Naive thymus-derived CD8-positive, alpha-beta T cell (primary cell): ENCODE measurements at places on chromosomes 16 and 17.

DNA sequence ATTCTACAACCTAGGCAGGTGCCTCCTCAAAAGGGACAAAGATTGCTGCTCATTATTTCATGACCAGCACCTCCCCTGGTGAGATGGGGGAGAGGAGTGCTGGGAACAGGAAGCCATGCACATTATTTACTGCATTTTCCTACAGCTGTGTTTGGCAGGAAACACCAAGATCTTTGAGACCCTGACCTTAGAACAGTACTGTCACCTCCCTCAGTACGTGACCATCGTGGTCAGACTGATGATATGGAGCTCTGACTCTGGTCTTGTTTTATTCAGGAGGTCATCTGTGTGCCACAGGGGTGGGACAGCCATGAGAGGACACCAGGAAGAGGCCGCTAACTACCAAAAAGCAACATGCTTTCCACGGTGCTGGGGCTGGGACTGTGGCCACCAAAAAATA is 37.4 kb downstream of the USP22 start:
- no peaks in the 10 kb centered on the region for H3K27me3 ChIP-seq
- no peaks in the 10 kb centered on the region for H3K36me3 ChIP-seq
- no peak overlapping the region for H3K4me3 ChIP-seq
- H3K27ac ChIP-seq, result no peak overlapping the region
- no peak for DNase-seq

DNA sequence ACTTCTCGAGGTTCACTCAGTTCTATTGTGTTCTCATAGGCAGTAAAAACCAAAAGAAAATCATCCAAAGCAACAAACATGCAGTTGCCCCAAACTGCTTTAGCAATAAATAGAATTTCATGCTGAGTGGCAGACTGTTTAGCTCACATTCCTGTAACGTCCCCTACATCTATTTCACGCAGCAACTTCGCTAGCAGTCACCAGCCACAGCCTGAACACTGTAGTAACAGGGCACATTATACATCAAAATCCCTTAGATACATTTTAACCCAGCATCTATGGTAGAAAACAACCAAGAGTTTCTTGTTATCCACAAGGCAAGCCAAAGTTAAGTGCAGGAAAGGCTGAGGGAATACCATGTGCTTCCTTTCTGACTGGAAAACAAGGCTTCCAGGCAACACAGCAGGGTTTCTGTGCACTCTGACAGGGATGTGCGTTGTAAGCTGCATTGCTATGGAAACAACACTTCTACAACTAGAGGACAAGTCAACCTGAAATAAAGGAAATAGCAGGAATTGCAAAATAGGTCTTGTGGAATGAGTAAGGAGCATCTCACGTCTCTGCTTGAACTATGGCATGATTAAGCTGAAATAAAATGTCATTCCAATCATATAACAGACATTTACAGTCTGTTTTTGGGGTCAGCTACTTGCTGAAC is 55.4 kb downstream of the CFDP1 start:
- H3K4me1 ChIP-seq, result peaks cover 30% of the 10 kb centered on the region
- H3K27ac ChIP-seq, result no peak overlapping the region
- peaks cover 23% of the 10 kb centered on the region for H3K36me3 ChIP-seq
- H3K4me3 ChIP-seq, result no peak overlapping the region
- H3K27me3 ChIP-seq, result peaks cover 30% of the 10 kb centered on the region
- no peak for DNase-seq

GRCh38 chr16:29912087-29912486 is 11.8 kb downstream of the ASPHD1 start:
- H3K27ac ChIP-seq, result no peak overlapping the region
- H3K4me3 ChIP-seq, result no peak overlapping the region
- peaks cover 2% of the 10 kb centered on the region for H3K36me3 ChIP-seq
- no peaks in the 10 kb centered on the region for H3K4me1 ChIP-seq

DNA sequence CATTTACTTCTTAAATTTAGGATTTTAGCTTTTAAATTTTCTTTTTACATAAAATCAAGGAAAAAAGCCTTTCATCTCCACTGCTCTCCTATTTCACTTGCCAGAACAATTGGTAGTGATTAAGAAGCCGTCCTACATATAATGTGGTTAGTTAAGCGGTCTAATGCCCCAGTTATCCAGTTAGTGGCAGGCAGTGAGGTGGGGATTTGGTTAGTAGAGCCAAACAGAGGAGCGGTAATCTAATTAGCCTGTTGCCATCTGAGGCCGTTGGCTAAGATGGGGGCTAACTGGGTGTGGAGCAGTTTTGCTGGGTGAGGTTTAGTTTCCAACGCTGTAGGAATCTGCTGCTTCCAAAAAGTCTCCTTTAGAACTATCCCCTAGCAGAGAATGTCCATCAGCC is 22.4 kb downstream of the SNX11 start:
- peaks cover 4% of the 10 kb centered on the region for H3K4me1 ChIP-seq
- H3K36me3 ChIP-seq, result no peaks in the 10 kb centered on the region
- no peak for DNase-seq
- H3K27me3 ChIP-seq, result no peaks in the 10 kb centered on the region

DNA sequence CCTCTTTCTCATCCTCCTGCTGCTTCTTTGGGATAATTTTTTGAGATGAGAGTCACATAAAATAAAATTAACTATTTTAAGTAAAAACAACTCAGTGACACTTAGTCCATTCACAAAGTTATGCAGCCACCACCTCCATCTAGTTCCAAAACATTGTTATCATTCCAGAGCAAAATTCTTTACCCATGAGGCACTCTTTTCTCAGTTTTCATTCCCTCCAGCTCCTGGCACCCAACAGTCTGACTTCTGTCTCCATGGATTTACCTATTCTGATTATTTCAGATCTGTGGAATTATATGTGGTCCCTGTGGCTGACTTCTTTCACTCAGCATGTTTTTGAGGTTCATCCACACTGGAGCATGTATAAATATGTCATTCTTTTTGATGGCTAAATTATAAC is 239.9 kb upstream of the DYNLRB2 start:
- H3K36me3 ChIP-seq, result no peaks in the 10 kb centered on the region
- no peak overlapping the region for H3K27ac ChIP-seq
- no peak for DNase-seq
- H3K4me3 ChIP-seq, result no peak overlapping the region
- no peaks in the 10 kb centered on the region for H3K4me1 ChIP-seq

GRCh38 chr17:65914784-65915342 is 277.1 kb downstream of the CEP112 start:
- peak overlapping the region; percentile 1 for H3K27ac ChIP-seq
- no peaks in the 10 kb centered on the region for H3K27me3 ChIP-seq
- no peak overlapping the region for H3K4me3 ChIP-seq
- H3K36me3 ChIP-seq, result peaks cover 25% of the 10 kb centered on the region

GRCh38 chr17:36755586-36755985 is 154.2 kb downstream of the MRM1 start:
- DNase-seq, result peak; percentile 26
- H3K4me3 ChIP-seq, result no peak overlapping the region

DNA sequence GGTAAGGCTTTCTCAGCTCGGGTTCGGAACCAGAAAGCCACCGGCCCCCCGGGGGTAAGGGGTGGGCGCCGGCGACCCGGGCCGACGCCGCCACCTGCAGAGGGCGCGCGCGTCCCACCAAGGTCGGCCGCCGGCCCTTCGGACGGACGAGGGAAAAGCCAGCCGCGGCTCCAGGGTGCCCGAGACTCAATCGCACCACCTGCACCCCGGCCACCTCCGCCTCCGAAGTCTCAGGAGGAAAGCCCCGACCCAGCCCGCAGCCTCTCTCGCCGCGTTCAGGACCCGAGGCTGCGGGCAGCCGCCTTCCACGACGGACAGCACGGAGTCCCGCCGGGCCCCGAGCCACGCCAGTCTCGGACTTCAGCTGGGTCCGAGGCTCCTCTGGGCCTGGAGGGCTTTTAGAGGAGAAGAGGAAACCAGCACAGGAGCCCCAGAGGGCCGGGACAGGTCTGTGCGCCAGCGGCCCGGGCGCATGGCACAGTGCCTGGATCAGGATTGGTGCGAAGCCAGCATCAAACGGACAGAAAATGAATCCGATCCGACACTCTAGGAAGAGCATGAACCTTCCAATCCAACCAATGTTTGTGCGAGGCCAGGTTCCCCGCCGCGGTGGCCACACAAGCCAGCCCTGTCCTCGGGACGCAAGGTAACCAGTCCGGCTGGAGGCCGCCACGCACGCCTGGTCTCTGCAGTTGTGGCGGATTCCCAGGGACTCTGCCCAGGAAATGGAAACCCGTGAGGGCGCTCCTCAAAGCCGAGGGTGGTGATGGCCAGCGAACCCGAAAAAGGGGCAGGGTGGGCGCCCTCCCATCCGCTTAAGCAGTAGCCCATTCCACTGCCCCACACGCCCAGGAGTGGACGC is 6.7 kb downstream of the CBX8 start:
- no peak for DNase-seq
- no peaks in the 10 kb centered on the region for H3K36me3 ChIP-seq
- H3K27ac ChIP-seq, result no peak overlapping the region
- H3K4me3 ChIP-seq, result no peak overlapping the region
- H3K4me1 ChIP-seq, result peaks cover 22% of the 10 kb centered on the region

DNA sequence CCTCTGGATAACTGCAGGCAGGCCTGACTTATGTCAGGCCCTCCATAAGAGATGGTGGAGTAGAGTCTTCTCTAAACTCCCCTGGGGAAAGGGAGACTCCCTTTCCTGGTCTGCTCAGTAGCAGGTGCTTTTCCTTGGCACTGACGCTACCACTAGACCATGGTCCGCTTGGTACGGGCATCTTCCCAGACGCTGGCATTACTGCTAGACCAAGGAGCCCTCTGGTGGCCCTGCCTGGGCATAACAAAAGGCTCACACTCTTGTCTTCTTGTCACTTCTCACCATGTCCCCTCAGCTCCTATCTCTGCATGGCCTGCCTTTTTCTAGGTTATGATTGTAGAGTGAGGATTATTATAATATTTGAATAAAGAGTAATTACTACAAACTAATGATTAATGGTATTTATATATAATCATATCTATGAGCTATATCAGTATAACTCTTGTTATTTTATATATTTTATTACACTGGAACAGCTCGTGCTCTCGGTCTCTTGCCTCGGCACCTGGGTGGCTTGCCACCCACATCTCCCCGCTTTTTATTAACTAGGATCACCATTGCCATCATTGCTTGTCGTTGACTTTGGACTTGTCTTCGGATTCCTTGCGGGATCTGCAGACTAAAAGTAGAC is 59.8 kb upstream of the ARL4D start:
- DNase-seq, result peak; percentile 55
- H3K36me3 ChIP-seq, result peaks cover 3% of the 10 kb centered on the region
- H3K4me3 ChIP-seq, result no peak overlapping the region
- no peaks in the 10 kb centered on the region for H3K27me3 ChIP-seq
- H3K27ac ChIP-seq, result no peak overlapping the region

GRCh38 chr17:47193931-47194511 is 4.9 kb upstream of the CDC27 start:
- H3K36me3 ChIP-seq, result no peaks in the 10 kb centered on the region
- H3K27me3 ChIP-seq, result peaks cover 4% of the 10 kb centered on the region
- H3K4me3 ChIP-seq, result no peak overlapping the region
- peaks cover 22% of the 10 kb centered on the region for H3K4me1 ChIP-seq
- no peak overlapping the region for H3K27ac ChIP-seq
- DNase-seq, result no peak
